ENCODE measurements at places on chromosomes 5 and 9.

DNA sequence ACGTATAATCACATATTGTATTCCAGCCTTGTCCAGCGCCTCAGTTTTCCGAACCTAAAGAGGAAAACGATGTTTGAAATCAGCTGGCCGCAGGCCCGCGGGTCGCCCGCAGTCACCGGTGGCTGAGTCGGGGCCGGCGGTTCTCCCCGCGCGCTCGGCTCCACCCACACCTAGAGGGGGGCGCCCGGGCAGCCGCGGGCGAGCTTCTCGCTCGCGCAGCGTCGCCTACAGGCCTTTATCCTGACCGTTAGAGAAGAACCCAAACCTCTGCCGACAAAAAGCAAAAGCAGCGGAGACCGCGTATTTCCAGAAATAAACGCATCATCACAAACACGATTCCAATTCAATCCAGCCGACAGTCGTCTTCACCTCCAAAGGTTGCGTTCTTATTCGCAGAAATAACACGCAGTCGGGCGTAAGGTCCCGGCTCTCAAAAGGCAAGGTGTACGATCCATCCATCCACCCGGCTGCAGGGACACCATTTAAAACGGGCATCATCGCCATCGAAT, 725 bp upstream of the NIPBL start:
- peak; percentile 42 for DNase-seq

GRCh38 chr5:939368-939767, 46.7 kb downstream of the TRIP13 start:
- no peak for DNase-seq

DNA sequence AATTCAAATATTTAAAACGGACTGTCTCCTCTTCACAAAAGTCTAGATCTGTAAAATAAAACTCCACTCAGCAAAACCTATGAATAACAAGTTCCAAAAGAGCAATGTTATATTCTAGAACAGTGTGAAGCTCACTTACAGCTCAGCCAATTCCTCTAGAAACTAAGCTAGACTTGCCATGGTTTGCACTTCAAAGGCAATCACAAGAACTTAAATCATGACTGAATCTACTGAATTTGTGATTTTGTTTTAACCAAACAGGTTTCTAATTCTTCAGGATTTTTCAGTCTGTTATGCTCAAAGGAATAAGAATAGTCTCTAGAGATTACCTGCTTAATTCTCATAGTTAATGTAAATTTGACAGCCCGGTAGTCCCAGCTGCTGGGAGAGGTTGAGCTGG, 1.4 kb upstream of the PKD2L2 start:
- DNase-seq = no peak

DNA sequence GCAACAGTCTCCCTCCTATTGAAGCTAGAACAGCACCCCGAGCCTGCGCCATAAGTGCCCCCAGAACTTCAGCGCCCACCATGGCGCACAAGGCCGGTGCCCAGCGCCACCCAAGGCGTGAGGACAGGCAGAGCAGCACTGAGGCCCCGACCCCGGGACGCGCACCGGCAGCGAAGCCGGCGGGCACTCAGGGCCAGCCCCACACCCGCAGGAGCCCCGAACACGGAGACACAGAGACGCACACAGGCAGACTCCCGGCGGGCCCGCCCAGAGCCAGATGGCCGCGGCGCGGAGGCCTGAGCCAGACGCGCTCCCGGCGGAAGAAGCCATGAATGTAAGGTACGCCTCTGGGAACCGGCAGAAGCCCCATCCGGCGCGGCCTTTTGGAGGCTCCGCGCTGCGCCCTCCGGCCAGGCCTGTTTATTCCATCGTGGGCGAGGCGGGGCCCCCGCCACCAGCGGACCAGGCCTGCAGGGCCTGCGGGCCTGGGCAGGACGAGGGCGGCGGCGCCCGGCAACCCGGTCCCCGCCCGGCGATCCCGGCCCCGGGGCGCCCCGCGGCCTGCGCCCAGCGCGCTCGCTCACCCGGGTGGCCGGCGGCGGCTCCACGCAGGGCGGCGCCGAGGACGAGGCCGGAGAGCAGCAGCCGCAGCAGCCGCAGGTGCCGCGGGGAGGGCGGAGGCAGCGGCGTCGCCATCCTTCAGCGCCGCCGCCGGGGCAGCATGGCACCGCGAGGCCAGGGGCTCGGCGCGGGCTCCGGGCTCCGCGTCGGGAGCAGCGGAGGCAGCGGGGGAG, 486 bp downstream of the NPDC1 start:
- no peak for DNase-seq

DNA sequence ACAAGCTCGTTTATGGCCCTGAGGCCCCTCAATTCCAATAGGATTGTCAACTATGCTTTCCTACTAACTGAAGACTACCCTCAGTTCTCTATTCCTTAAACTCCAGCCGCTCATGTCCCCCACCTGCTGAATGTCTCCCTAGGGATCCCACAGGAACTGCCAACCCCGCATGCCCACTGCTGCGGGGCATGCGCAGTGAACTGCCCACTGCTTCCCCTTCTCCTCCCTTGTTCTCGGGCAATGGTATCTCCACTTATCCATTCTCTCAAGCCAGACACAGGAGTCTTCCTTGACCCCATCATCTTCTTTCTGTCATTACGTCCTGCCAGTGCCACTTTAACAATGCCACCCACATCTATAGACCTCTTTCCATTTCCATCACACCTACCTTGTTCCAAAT, 90.0 kb downstream of the FGF18 start:
- DNase-seq = no peak

GRCh38 chr5:103569313-103570060, 6.9 kb upstream of the NUDT12 start:
- DNase-seq = no peak

GRCh38 chr5:35145691-35146317, 84.5 kb downstream of the PRLR start:
- no peak for DNase-seq

- no peak for DNase-seq
These were observed 44.4 kb upstream of the DAB2 start for GRCh38 chr5:39469176-39469575.

DNA sequence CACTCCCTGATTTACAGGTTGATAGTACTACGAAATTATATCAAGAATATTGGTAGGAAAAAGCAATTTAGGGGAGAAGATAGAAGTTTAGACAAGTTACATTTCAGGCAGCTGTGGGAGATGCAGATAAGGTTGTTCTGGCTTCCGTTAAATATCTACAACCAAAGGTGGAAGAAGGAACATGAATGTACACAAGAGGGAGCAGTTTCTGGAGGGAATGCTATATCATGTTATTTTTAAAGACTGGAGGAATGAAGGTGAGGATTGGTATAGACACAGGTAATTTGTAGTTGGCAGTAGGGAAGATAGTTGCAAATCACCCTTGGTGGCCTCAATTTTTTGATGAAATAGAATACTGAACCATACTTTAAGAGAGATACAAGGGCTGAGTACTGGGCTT, 187.3 kb upstream of the NMUR2 start:
- no peak for DNase-seq
